Upper lobe of left lung (tissue), 6 donors: ENCODE measurements at places on chromosomes 2 and 18. TPM values are rescaled to one million over a fixed set of nuclear protein-coding genes. Genes with fewer than 3 reads are reported as not detected.
A peak's percentile ranks its signal among the peaks of the same experiment; 100 is the strongest.

- no peak overlapping the region for H3K27ac ChIP-seq
- H3K36me3 ChIP-seq = no peaks in the 10 kb centered on the region
- no peak overlapping the region for H3K4me3 ChIP-seq
- no peaks in the 10 kb centered on the region for H3K27me3 ChIP-seq
- no peak for DNase-seq
Measured at GRCh38 chr18:2191180-2191790, 380.0 kb downstream of the METTL4 start.

- DNase-seq = no peak
- no peak overlapping the region for H3K4me3 ChIP-seq
- H3K36me3 ChIP-seq = no peaks in the 10 kb centered on the region
- H3K27me3 ChIP-seq = no peaks in the 10 kb centered on the region
- no peaks in the 10 kb centered on the region for H3K4me1 ChIP-seq
Measured at GRCh38 chr2:61898810-61899209, 6.7 kb upstream of the COMMD1 start.

DNA sequence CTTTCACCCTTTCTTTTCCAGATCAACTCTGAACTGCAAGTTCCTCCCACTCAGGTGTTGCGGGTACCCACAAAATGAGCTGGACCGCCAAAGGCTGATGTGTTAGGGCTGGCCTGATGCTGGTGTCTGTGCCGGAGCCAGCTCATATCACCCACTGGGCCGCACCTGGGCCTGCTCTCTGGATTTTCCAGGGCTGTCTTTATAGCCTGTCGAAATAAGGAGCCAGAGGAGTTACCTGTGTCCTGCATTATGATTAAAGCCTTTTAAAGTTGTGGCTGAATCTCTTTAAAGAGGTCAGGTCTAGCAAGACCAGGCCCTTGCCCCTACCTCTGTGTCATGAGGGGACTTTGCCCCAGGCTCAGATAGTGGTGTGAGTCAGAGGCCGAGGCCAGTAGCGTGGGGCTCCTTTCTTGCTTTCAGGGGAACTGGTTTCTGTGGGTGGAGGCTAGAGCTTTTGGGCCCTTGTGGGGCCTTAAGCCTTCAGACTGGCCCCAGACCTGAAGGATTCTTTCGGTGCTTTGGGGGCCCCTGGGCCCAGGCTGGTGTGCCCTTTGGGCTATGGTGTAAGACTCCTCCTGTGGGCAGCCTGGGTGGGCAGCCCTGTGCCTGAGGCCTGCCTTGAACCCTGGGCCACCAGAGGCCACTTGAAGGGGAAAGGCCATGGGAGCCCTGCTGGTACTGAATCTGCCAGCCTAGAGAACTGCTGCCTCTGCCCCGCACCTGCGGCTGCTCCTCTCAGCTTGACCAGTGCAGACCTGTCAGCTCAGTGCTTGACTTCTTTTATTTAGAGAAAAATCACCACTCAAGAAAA lies 21.3 kb downstream of the OTOF start:
- no peaks in the 10 kb centered on the region for H3K27me3 ChIP-seq
- no peaks in the 10 kb centered on the region for H3K4me1 ChIP-seq
- H3K36me3 ChIP-seq = no peaks in the 10 kb centered on the region
- no peak overlapping the region for H3K4me3 ChIP-seq

GRCh38 chr2:16160281-16161084 lies 220.1 kb downstream of the MYCN start:
- DNase-seq = no peak
- H3K4me3 ChIP-seq = no peak overlapping the region
- H3K27ac ChIP-seq = no peak overlapping the region
- H3K4me1 ChIP-seq = no peaks in the 10 kb centered on the region
- H3K36me3 ChIP-seq = no peaks in the 10 kb centered on the region
- H3K27me3 ChIP-seq = no peaks in the 10 kb centered on the region

DNA sequence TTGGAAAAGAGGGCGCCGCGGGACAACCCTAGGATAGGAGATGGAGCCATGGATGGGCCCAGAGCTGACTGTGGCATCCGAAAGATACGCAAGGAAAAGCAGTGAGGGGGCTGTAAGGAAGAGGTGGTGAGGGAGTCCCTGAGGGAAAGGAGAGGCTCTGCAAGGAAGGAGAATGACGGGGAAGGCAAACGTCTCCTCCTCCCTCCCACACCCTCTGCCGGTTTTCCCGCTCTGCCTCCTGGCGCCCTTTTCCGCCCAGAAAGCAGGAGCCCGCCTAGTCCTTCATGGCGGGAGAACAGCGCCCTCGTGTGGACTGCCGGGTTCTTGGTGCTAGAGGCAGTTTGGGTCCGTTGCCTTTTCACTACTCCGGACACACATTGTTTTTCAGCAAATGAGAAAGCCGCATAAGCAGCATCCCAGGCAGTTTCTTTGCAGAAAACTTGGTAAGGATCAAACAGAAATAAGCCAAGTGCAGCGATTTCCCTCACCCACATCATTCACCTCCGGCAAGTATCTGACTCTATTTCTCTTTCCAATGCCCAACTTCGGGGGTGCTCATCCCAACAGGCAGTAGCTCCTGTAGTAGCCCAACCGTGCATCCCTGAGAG lies 200.4 kb downstream of the INO80D start:
- peak; percentile 83 for DNase-seq
- no peaks in the 10 kb centered on the region for H3K27me3 ChIP-seq
- H3K36me3 ChIP-seq = no peaks in the 10 kb centered on the region
- H3K27ac ChIP-seq = no peak overlapping the region

GRCh38 chr2:226355600-226355999 lies 444.0 kb downstream of the IRS1 start:
- no peaks in the 10 kb centered on the region for H3K27me3 ChIP-seq
- H3K36me3 ChIP-seq = no peaks in the 10 kb centered on the region
- H3K4me3 ChIP-seq = no peak overlapping the region
- no peak for DNase-seq
- no peaks in the 10 kb centered on the region for H3K4me1 ChIP-seq
- no peak overlapping the region for H3K27ac ChIP-seq

DNA sequence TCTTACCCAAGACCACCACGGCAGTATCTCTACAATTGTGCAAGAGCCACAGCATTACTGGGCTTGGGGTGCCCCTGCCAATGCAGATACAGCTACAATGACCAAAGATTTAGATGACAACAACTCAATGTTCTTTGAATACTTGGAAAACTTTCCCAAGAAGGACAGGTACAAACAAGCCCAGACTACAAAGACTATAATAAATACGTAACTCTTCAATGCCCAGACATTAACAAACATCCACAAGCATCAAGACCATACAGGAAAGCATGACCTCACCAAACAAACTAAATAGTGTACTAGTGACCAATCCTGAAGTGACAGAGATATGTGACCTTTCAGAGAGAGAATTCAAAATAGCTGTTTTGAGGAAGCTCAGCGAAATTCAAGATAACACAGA lies 62.8 kb downstream of the ICA1L start:
- H3K27ac ChIP-seq = no peak overlapping the region
- H3K36me3 ChIP-seq = no peaks in the 10 kb centered on the region
- H3K4me1 ChIP-seq = peaks cover 3% of the 10 kb centered on the region
- no peak for DNase-seq
- H3K4me3 ChIP-seq = no peak overlapping the region

- H3K27ac ChIP-seq = no peak overlapping the region
- H3K36me3 ChIP-seq = peaks cover 32% of the 10 kb centered on the region
- no peak overlapping the region for H3K4me3 ChIP-seq
- H3K27me3 ChIP-seq = no peaks in the 10 kb centered on the region
Measured at GRCh38 chr2:121376535-121377250, 91.7 kb upstream of the TFCP2L1 start.

RAB27B gene
- total RNA-seq = 17.6 TPM

SERPINB8 gene
- 22.9 TPM for total RNA-seq

NDC80 gene
- 0.89 TPM for total RNA-seq
